ENCODE measurements at places on chromosomes 2 and 18.

- DNase-seq, result no peak
Measured at GRCh38 chr2:222057347-222058073, 241.3 kb downstream of the PAX3 start.

DNA sequence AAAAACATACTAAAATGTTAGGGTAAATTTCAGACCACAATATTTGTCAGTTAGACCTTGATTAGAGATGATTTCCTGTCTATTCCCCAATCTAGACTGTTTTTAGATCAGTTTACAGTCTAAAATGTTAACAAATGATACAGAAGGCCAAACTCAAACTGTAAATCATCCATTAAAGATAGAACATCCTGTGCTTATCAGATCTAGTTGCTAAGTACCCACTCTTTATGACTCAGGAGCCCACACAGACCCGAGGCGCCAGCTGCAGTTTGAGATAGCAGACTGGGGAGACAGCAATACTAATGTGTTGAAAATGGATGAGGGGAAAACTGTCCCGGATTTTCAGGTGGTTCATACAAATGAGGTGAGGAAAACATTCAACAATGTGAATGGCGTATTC lies 113.3 kb downstream of the SCG2 start:
- no peak for DNase-seq

- DNase-seq, result no peak
Measured at GRCh38 chr2:110883406-110883805, 151.0 kb downstream of the ACOXL start.

- DNase-seq, result no peak
Measured at GRCh38 chr2:187769437-187769836, 215.2 kb upstream of the TFPI start.

DNA sequence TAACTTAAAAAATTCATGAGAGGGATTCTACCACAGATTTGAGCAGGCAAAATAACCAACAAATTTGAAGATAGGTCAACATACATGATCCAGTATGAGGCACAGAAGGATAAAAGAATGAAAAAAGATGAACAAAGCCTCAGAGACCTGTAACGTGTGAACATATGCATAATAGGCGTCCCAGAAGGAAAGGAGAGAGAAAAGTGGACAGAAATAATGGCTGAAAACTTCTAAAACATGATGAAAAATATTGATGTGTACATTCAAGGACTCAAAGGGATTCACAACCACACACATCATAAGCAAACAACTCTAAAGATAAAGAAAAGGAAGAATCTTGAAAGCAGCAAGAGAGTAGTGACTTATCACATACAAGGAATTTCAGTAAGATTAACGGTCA lies 100.1 kb upstream of the PARD3B start:
- DNase-seq, result no peak

- DNase-seq, result no peak
Measured at GRCh38 chr2:193980599-193980998, 1676.4 kb upstream of the SLC39A10 start.

All from stimulated activated CD4-positive, alpha-beta T cell treated with anti-CD3 and anti-CD28 coated beads, TNF-alpha, amount 100 ng/mL, for 1 hour (primary cell).